ENCODE measurements at places on chromosomes 1 and 21.

GRCh38 chr1:8016210-8016894, 9.8 kb downstream of the ERRFI1 start:
- peak; percentile 18 for DNase-seq

- no peak for DNase-seq
Observed at GRCh38 chr1:160810486-160810885, 14.5 kb downstream of the LY9 start.

DNA sequence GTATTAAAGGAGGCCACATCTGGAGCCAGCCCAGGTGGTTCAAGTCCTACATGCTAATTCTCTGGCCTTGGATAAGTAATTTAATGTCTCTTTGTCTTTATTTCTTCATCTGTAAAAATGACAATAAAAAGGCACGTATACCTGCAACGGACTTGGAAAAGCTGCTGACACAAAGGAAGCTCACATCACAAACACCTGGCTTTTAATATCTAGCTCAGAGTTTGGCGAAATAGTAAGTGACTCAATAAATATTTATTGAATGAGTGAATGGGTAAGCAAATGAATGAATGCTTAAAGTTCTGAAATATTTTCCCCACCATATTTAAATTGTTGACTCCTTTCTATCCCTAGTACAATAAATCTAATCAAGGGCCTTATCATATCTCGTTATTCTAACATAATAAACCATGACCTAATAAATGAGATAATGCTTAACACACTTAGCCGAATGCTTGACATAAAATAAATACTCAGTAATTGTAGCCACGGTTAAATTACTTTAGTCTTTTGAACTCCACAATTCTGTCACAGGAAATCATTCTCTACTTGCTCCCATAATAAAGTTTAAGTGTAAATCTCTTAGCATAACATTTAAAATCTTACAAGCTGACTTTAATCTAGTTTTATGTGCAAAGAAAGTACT, 74.7 kb upstream of the PALMD start:
- no peak for DNase-seq

- peak; percentile 6 for DNase-seq
Observed at GRCh38 chr21:30733026-30733425, 14.0 kb downstream of the KRTAP21-2 start.

DNA sequence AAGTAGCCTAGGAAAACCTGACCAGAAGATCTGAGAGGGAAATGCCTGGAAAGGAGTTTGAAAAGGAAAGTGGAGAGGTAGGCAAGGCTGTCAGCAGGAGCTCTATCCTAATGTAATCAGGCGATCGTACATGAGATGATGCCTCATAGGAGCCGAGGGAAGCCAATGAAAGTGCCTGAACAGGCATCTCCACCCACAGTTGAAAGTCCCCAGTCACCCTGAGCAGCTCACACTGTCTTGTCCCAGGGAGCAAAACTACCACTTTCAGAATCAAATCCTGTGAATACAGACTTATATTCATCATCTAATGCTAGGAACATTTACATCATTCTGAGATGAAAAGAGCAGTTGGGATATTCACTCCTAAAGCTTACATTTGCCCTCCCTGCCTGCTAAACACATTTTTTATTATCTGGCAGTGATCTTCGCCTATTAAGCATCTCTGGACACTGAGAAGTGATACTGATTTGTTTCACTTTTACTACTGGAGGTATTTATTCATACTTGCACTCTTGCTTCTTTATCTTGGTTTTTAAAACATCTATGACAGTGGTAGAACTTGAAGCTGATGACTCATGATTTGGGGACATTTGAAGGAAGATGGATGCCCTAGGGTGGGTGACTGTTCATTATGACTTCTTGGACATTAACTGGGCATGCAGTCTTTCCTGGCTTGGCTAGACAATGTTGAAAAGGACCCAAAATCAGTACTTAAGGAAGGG, 221.6 kb downstream of the SEC16B start:
- DNase-seq, result no peak

- peak; percentile 88 for DNase-seq
Observed at GRCh38 chr21:16563795-16564194, 834.0 kb downstream of the USP25 start.

DNA sequence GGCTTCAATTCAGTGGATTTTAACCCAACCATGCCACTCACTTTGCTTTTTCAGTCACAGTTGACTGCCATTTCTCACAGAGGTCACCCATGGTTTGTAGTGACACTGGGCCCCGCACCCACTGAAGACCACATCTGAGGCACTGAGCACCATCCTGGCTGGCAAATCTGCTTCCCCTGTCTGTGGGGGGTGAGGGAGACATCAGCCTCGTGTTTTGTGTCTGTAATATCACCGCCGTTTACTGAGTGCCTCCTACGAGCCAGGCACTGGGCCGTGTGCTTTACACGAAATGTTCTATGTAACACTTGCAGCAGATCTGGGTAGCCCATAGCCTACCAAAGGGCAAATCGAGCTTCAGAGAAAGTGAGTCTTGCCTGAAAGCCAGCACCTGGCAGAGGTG, 161.8 kb downstream of the PGBD5 start:
- no peak for DNase-seq

GRCh38 chr1:51612447-51612961, 4.4 kb upstream of the OSBPL9 start:
- DNase-seq, result no peak

GRCh38 chr1:17562375-17562774, 22.9 kb downstream of the ARHGEF10L start:
- no peak for DNase-seq

DNA sequence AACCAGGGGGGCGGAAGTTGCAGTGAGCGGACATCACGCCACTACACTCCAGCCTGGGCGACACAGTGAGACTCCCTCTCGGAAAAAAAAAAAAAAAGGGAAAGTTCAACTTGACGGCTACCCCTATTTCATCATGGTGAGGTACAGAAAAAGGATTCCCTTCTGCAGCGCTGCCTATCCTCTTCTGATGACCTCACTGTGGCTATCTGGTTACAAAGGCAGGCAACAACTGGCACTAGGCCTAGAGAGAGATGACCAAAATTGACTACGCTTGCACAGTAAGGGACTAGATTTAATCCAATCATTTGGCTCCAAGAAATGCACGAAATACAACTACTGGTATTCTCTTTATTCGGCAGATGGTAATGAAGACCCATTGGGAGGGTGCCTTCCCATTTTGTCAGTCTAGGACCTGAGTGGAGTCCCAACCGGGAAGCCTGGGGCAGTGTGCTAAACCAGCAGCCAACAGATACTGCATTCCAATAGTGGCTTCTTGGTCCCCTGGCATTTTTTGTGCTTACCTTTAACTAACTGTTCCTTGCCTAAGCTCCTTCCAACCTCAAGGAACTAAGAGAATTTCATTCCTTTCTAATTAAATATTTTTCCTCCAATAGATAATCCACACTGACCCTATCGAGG, 36.6 kb downstream of the ITPKB start:
- peak; percentile 70 for DNase-seq

- no peak for DNase-seq
Observed at GRCh38 chr1:203843435-203843834, 18.0 kb upstream of the SNRPE start.

DNA sequence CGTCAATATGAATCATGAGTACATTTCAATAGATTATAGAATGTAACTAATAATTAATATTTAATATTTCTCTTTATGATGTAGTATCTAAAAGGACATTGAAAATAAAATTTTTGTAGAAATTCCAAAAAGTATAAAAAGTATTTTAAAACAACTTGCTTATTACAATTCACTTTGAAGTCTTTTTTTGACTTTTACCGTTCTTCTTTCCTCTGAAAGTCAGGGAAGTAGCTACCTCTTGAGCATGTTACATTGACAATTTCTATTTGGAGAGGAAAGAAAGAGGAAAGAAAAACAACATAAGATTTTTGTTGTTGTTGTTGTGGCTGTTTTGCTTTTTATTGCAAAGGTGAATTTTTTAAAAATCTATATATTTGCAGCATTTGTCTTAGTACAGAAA, 1.3 kb downstream of the PTPRC start:
- DNase-seq, result no peak

DNA sequence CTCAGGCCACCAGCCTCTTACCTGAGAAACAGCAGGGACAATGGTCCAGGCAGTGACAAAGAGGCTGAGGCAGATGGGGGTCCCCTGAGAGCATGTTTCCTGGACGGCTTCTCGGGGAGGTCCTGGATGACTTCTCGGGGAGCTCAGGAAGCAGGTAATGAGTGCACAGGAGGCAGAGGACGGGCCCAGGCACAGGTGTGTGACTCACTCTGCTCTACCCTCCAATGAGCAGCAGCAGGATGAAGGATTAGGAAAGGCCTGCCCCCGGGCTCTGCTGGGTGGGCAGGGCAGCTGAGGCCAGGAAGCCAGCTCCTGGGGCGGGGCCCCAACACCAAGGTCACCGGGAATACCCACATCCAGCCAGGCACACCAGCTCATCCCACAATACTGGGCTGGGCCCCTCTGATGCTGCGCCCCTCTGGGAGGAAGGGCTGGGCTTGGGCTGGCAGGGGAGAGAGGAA, 17.2 kb upstream of the PTAFR start:
- no peak for DNase-seq

DNA sequence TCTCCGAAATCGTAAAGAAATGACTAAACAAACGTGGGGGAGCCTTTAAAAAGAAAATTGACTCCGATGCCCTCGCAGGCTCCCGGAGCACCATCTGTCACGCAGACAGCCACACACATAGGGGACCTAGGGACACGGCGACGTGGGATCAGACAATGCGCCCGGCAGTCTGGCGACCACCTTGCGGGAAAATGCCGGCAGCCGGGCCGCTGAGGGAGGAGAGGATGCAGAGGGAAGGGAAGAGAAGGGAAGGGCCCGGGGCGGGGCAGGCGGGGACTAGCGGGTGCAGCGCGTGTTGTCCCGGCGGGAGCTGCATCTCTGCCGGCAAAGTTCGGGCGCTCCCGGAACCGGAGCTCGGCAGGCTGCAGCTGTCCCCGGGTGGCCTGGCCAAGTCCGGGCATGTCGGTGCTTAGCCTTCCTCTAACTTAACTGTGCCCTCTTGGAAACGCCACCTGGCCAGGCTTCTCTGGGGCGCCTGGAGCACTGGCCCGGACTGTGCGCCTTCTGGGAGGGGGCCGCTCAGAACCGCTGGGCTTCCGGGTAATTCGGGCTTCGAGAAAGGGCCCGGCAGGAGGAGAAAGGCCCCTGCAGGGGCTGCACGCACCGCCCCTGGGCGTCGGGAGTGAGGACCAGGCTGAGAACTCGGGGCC, 1.8 kb downstream of the NHLH2 start:
- peak; percentile 55 for DNase-seq

DNA sequence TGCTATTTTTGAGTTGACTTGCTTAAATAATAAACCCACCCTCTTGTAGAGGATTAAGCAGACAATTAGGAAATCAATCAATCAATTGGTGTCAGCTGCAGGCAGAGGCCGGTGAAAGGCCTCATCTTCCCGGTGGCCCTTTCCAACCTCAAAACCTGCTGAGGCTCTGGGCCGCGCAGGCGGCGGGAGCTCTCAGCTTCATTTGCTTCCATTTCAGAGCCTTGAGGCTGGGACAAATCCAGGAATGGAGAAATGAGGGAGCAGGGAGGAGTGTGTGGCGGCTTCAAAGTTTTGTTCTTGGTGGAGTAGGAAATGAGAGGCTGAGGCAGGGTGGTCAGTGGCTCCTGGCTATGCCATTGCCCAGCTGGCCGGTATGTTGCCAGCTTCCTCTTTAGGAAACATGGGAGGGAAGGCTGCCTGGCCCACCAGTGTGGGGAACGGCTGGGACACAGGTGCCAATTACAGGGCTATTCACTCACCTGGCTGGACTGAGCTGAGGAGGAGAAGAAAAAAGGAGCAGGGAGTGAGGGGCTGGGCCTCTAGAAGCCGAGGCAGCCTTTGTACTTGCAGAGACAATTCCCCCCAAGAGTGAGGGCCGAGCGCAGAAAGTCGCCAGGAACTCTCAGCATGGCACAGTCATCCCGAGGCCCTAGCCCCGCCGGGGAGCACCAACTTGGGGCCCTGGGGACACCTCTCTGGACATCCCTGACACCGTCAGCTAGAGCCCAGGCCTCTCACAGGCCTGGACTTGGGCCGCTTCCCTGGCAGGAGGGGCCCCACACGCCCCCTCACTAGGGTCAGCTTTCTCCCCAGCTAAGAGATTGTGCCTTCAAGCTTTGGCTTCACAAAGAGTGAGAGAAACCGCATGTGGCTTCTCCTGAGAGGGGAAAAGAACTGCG, 4.4 kb downstream of the POU3F1 start:
- DNase-seq, result no peak

DNA sequence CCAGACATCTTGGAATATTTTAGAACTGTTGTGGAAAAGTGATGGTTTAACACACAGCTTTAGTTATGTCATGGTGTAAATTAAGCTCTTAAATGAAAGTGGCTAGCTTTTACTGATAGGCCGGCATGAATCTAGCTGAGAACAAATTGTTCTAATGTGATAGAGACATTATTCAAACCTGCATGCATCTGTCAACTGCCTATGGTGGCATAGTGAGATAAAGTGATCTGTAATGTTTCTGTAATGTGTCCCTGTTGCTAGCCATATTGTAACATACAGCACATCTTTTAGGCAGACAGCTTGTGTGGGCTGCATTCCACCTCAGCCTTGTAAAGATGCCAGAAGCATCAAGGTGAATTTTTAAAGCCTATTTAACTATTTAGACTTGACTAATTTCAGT, 16.0 kb downstream of the LRIG2 start:
- peak; percentile 50 for DNase-seq

- peak; percentile 90 for DNase-seq
Observed at GRCh38 chr1:237084341-237085077, 42.5 kb downstream of the RYR2 start.

DNA sequence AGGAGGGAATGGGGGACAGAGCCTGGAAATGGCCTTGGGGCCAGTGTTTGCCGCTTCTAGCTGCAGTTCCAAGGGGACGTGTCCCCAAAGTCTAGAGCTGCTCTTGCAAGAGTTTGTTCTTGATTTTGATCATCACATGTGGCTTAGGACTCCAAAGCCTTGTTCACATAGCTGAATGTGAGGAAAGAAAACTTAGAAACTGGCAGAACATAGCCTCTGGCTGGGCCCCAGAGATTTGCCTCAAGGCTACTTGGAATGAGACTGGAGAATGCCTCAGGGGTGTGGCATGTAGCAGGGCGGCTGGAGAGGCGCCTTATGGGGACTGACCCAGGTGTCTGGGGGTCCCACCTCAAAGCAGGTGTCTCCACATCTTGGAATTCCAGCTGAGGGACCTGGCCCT, 2.3 kb downstream of the PDXK start:
- no peak for DNase-seq

DNA sequence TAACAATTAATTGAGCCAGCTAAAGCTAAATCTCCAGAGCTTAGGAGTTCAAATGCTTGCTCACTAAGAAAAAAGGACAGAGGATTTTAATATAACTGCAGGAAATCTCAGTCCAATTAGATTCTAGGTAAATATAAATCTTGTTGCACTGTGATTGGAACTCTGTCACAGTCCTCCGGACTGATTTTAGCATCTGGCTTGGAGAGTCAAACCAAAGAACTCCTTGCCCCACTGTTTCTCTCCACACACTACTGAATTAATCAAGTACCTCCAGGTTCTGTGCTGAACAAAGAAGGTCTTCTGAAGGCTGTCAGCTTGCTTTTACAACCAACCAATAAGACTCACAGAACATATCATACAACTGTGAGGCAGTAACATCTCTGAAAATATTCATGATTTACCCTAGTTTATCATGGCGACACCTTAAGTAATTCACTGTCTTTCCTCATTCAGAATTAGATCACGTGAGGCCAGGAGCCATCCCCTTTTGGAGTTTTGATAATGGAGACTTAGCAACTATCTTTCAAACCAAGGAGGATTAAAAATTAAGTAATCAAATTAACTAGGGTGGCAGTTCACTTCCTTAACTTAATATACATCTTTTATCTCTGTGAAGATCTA, 176.0 kb downstream of the RERE start:
- peak; percentile 43 for DNase-seq

- DNase-seq, result peak; percentile 83
Observed at GRCh38 chr1:167121375-167122120, 27.7 kb downstream of the STYXL2 start.

All from cerebellar cortex (tissue), 1 donor.